GM23248 (cell line): ENCODE measurements at places on chromosomes 13 and 19. TPM values are rescaled to one million over a fixed set of nuclear protein-coding genes. Genes with fewer than 3 reads are reported as not detected.
A peak's percentile ranks its signal among the peaks of the same experiment; 100 is the strongest.

Gene BCL2L12
- 4.3 and 9.5 TPM in 2 replicates for total RNA-seq

Gene GPC5
- total RNA-seq, result 0.32 TPM in 1 of 2 replicates, not detected in the other

GRCh38 chr13:46596466-46596865 is 43.5 kb downstream of the LRCH1 start:
- no peak overlapping the region for H3K4me3 ChIP-seq
- H3K4me1 ChIP-seq, result peaks cover 23% of the 10 kb centered on the region
- H3K36me3 ChIP-seq, result no peaks in the 10 kb centered on the region
- H3K27me3 ChIP-seq, result no peaks in the 10 kb centered on the region
- no peak overlapping the region for H3K27ac ChIP-seq
- DNase-seq, result no peak

DNA sequence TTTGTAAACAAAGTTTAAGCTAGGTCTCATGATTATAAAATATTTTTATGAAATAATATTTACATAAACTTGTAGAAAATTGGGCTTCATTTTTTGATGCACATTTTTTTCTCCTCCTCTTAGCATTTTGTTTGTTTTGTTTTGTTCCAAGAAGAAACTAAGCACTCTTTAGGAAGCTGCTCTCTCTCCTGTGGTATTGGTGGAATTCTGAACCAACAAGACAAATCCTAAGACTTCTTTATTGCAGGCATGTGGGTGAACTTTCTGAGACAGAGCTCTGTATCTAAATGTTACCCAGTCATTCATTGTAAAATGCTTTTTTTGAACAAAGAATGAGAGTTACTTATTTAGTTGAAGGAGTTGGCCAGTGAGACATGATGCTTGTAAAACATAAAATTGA is 39.3 kb downstream of the LMO7 start:
- no peaks in the 10 kb centered on the region for H3K27me3 ChIP-seq
- H3K36me3 ChIP-seq, result peaks cover 15% of the 10 kb centered on the region; the same call in 1 of the 2 replicates
- H3K27ac ChIP-seq, result peak overlapping the region; percentile 35; the same call in 1 of the 2 replicates
- H3K4me1 ChIP-seq, result peaks cover 56% of the 10 kb centered on the region
- H3K4me3 ChIP-seq, result no peak overlapping the region; the same call in none of the 2 replicates

Gene CPAMD8
- total RNA-seq, result 0.76 and 0.89 TPM in 2 replicates

GRCh38 chr13:46667687-46668281 is 114.8 kb downstream of the LRCH1 start:
- H3K4me3 ChIP-seq, result peak overlapping the region; percentile 60
- peak overlapping the region; percentile 76 for H3K27ac ChIP-seq
- no peaks in the 10 kb centered on the region for H3K27me3 ChIP-seq
- peak; percentile 13 for DNase-seq
- no peaks in the 10 kb centered on the region for H3K36me3 ChIP-seq
- peaks cover 9% of the 10 kb centered on the region for H3K4me1 ChIP-seq

DNA sequence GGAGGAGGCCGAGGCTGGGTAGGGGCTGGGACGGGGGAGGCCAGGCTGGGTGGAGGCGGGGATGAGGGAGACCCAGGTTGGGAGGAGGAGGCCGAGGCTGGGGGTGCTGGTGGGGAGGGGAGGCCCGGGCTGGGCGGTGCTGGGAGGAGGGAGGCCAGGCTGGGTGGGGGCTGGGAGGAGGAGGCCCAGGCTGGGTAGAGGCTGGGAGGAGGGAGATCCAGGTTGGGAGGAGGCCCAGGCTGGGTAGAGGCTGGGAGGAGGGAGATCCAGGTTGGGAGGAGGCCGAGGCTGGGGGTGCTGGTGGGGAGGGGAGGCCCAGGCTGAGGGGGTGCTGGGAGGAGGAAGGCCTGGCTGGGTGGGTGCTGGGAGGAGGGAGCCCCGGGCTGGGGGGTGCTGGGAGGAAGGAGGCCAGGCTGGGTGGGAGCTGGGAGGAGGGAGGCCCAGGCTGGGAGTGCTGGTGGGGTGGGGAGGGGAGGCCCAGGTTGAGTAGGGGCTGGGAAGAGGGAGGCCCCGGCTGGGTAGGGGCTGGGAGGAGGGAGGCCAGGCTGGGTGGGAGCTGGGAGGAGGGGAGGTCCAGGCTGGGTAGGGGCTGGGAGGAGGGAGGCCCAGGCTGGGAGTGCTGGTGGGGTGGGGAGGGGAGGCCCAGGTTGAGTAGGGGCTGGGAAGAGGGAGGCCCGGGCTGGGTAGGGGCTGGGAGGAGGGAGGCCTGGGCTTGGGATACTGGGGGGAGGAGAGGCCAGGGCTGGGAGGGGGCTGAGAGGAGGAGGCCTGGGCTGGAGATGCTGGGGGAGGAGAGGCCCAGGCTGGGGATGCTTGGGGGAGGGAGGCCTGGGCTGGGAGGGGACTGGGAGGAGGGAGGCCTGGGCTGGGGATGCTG is 10.7 kb downstream of the TPGS1 start:
- no peak overlapping the region for H3K27ac ChIP-seq
- H3K4me3 ChIP-seq, result no peak overlapping the region
- no peaks in the 10 kb centered on the region for H3K36me3 ChIP-seq

DNA sequence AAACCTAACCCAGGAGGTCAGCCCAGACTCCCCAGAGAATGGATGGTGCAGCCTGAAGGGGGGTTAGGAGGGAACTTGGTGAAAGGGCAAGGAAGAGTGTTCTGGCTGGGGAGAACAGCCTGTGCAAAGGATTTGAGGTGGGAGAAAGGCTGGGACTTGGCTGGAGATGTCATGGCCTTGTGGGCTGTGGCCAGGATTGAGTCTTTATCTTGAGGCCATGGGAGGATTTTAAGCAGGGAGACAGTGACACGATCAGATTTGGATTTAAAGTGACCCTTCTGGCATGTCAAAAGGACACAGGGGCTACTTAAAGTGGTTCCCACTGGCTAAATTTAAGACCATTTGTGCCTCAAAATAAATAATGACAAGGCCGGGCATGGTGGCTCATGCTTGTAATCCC is 29.7 kb downstream of the MAP4K1 start:
- no peaks in the 10 kb centered on the region for H3K36me3 ChIP-seq
- no peak overlapping the region for H3K27ac ChIP-seq
- DNase-seq, result no peak
- H3K4me1 ChIP-seq, result no peaks in the 10 kb centered on the region

GRCh38 chr13:75620020-75620419 is 16.1 kb upstream of the LMO7 start:
- H3K4me3 ChIP-seq, result no peak overlapping the region
- peak overlapping the region; percentile 36; the same call in 1 of the 2 replicates for H3K27ac ChIP-seq
- H3K4me1 ChIP-seq, result peaks cover 42% of the 10 kb centered on the region
- no peaks in the 10 kb centered on the region for H3K27me3 ChIP-seq
- H3K36me3 ChIP-seq, result peaks cover 8% of the 10 kb centered on the region; the same call in 1 of the 2 replicates

- peaks cover 10% of the 10 kb centered on the region for H3K4me1 ChIP-seq
- H3K4me3 ChIP-seq, result no peak overlapping the region
- H3K27me3 ChIP-seq, result no peaks in the 10 kb centered on the region
- no peak overlapping the region for H3K27ac ChIP-seq
These were observed 583.7 kb downstream of the SLITRK1 start for GRCh38 chr13:83298617-83299016.

DNA sequence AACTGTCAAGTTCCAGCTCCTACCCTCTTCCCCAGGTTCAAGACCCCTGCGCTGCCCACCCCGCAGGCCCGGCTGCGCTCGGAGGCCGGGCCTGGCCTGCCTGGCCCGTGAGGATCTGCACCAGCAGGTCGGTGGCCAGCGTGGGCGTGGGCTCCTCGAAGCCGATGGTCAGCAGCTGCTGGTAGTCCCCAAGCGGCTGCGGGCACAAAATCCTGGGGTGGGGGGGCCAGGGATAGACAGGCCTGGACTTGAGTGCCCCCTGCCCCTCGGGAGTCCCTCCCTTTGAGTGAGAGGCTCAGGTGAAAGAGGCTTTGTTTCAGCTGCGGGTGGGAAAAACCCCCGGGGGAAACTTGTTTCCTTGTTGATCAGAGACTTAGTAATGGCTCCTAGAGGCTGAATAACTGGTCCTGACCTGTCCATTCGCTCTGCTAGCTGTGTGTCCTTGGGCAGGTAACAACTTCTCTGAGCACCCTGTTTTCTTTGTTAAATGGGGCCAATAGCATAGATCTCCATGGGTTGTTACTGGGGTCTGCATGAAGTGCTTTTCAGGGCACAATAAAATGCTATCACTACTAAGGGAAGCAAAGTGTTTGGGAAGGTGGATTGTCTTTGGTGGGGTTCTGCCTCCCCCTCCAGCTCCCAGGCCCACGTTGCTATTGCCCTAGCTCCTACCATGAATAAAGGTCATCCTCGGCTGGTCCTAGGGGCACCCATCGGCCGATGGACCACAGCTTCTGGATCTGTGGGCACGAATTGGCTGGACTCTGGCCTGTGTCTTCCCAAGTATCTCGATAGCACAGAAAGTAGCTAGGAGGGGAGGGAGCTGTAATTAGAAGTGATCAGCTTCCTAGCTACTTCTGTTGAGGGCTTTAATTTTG is 3.5 kb downstream of the C19orf67 start:
- H3K27ac ChIP-seq, result peak overlapping the region; percentile 76
- peaks cover 6% of the 10 kb centered on the region for H3K4me1 ChIP-seq
- H3K4me3 ChIP-seq, result peak overlapping the region; percentile 89
- no peaks in the 10 kb centered on the region for H3K36me3 ChIP-seq
- DNase-seq, result peak; percentile 81
- no peaks in the 10 kb centered on the region for H3K27me3 ChIP-seq

DNA sequence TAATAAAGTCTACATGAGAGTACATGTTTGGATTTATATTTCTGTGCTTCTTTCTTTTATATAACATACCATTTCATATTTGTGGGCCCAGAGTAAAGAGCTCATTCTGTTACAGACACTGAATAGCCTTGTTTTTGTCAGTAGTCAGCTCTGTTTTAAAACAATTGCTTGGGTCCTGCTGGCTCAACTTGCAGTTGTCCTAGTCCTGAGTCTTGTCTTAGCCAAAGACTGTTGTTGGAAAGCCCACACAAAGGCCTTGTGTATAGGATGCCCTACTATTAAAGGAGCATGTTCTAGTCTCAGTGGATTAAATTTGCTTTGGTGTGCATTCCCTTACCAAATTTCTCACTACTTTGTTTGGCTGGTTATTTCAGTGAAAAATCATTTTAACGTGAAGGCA is 3.8 kb upstream of the KCNRG start:
- H3K4me3 ChIP-seq, result no peak overlapping the region
- H3K27ac ChIP-seq, result no peak overlapping the region
- no peak for DNase-seq
- H3K36me3 ChIP-seq, result peaks cover 26% of the 10 kb centered on the region
- no peaks in the 10 kb centered on the region for H3K27me3 ChIP-seq
- peaks cover 2% of the 10 kb centered on the region; the same call in 1 of the 2 replicates for H3K4me1 ChIP-seq

DNA sequence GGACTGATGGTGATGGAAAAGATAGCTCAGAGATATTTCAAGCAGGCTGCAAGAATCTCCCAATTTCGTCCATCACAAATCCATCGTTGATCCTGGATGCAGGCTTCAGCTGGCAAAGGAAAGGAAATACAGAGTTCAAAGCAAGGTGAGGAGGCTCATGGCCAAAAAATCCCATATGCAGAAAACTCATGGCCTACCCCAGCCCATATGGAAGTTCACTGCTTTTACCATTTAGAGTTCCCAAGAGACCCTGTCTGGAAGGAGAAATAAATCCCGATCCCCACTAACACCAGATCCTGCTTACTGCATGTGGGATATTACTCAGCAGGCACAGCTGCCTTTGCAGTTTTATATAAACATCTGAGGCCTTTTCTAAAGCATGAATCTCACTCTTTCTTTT is 412.9 kb upstream of the SPRY2 start:
- no peaks in the 10 kb centered on the region for H3K36me3 ChIP-seq
- no peak for DNase-seq
- H3K4me1 ChIP-seq, result no peaks in the 10 kb centered on the region
- H3K4me3 ChIP-seq, result no peak overlapping the region
- no peak overlapping the region for H3K27ac ChIP-seq
- no peaks in the 10 kb centered on the region for H3K27me3 ChIP-seq

GRCh38 chr19:19321141-19321577 is 530 bp downstream of the MAU2 start:
- H3K4me1 ChIP-seq, result peaks cover 17% of the 10 kb centered on the region
- no peaks in the 10 kb centered on the region for H3K27me3 ChIP-seq
- H3K36me3 ChIP-seq, result 0 out of 2 replicates have a peak, but pooled peaks cover 10% of the 10 kb centered on the region
- DNase-seq, result peak; percentile 58

Gene SULT2A1
- not detected in 2 replicates for total RNA-seq

Gene RHPN2
- total RNA-seq, result 1.3 and 4.8 TPM in 2 replicates

DNA sequence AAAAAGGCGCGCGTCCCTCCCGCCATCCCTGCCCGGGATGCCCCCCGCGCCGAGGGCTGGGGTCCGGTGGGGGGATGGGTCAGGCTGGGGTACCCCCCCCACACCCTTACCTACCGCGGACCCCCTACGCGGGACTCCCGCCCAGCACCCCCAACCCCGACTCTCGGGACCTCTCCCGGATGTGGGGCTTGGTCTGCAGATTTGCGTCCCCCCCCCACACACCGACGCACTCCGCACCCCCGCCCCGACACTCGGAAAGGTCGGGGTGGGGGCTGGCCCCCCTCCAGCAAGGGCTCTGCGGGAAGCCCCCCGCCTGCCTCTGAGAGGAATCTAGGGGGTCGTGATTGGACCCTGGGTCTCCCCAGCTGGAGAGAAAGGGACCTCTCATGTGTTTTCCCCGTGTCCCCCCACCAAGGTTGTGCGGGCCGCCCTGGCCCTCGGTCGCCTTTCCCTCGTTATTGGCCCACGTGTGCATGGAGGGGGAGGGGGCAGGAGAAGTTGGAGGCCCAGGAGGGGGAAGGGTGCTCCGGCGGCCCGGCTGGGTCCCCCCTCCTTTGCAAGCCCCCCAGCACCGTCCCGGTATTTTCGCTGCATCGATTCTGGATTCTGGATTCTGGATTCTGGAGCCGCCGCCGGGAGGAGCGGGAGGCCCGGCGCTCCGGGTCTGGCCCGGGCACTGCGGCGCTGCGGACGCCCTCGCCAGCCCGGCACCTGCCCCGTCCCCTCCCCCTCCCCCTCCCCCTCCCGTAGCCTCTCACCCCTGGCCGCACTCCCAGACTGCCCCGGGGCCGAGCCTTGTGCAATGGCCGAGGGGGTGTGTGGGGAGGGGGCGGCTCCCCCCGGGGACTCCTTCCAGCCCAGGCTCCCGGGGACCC is 607 bp downstream of the NFIC start:
- H3K36me3 ChIP-seq, result no peaks in the 10 kb centered on the region
- H3K27me3 ChIP-seq, result no peaks in the 10 kb centered on the region
- H3K27ac ChIP-seq, result peak overlapping the region; percentile 82

DNA sequence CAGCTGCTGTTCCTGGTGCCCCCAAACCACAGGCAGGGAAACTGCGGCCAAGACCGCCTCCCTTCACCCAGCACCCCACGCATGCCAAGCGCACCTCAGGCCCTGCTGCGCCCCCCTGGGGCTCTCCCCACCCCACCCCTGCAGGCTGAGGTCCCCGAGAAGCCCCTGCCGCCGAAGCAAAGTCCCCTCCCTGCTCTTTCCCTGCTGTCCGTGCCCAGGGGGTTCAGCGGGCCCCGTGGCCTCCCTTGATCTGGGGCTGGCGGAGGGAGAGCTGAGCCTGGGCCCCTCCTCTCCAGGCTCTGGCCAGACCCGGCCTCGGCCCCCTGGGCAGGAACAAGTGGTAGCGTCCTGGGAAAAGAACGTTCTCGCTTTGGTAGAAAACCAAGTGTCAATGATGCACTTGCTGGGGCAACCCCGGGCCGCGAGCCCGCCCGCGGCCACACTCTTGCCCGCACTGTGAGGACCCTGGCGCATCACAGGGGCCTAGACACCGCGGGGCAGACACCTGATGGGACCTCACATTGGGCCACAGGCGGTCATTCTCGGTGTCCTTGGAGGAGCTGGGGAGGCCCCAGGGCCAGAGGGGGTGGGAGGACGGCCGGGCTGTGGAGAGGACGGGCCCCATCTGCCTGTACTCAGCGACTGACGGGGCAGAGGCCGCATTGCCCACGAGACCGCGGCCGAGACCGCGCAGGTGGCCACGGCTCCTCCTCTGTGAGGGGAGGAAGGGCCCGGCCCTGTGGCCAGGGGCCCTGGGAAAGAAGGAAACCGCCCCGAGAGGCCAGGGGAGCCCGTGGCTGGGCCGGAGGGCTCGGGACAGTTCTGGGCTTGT is 29.0 kb downstream of the GPX4 start:
- peak overlapping the region; percentile 84 for H3K4me3 ChIP-seq
- H3K27me3 ChIP-seq, result no peaks in the 10 kb centered on the region
- peak overlapping the region; percentile 95 for H3K27ac ChIP-seq
- DNase-seq, result no peak
- H3K4me1 ChIP-seq, result peaks cover 19% of the 10 kb centered on the region; the same call in 1 of the 2 replicates
- no peaks in the 10 kb centered on the region for H3K36me3 ChIP-seq

Gene IFNL1
- total RNA-seq, result not detected in 2 replicates
